ENCODE measurements at places on chromosomes 12 and 14.

DNA sequence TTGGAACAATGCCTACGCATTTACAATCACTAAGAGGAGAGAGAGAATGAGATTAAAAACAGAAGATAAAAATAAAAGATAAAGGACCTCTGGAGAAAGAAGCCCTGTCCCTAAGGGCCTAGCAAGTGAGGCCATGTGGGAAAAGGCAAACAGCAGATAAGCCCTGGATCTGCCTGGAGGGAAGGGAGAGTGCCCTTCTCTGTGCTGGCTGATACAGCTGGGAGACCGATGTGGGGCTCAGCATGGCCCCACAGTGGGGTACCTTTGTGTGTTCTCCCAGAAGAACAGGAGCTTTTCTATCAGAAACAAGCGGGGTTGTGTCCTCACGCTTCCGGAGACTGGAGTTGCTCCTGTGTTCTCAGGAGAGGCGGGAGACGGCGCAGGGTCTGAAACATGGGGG, 59.9 kb downstream of the TMCC3 start:
- no peak for DNase-seq

- no peak for DNase-seq
Observed at GRCh38 chr14:68686724-68687123, 106.1 kb downstream of the ZFP36L1 start.

GRCh38 chr14:98099527-98099926, 1172.5 kb downstream of the BCL11B start:
- DNase-seq = no peak

DNA sequence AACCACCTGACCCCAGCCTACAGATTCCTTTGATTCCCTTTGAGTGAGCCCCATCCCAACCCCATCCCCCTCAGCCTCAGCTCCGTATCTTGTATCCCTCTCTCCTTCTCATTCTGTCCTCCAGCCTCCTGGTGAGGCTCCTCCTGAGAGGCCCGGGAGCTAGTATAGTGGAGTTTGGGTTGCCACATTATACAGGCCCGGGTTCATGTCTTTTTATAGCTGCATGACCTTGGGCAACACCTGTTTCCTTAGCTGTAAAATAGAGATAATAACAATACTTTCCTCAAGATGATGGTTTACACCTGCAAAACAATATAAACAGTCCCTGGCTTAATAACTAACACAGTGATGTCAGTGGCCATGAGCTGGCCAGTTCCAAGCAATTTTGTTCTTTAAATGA, 89.8 kb downstream of the STAB2 start:
- DNase-seq = no peak

DNA sequence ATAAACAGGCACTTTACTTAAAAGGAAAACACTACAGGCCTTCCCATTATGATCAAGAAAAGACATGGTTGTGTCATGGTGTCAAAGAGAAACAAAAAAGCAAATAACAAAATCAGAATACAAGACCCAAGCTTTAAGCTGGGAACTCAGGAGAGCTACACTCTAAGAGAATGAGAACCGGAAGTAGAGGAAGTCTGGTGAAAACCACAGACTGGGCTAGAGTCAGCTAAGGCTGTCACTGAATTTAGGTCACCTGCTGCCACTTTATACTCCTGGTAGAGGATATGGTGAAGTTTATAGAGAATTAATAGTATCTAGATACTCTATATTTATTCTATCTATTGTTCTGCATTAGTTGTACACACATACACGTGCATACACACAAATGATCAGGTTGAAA, 971.7 kb downstream of the FLRT2 start:
- DNase-seq = no peak

- DNase-seq = no peak
Observed at GRCh38 chr14:98226411-98226810, 1045.6 kb downstream of the BCL11B start.

GRCh38 chr12:89369166-89369565, 16.9 kb upstream of the DUSP6 start:
- no peak for DNase-seq

- no peak for DNase-seq
Observed at GRCh38 chr12:131615326-131616042, 95.4 kb upstream of the SFSWAP start.

- DNase-seq = peak; percentile 17
Observed at GRCh38 chr14:65361920-65362319, 50.6 kb upstream of the FUT8 start.

DNA sequence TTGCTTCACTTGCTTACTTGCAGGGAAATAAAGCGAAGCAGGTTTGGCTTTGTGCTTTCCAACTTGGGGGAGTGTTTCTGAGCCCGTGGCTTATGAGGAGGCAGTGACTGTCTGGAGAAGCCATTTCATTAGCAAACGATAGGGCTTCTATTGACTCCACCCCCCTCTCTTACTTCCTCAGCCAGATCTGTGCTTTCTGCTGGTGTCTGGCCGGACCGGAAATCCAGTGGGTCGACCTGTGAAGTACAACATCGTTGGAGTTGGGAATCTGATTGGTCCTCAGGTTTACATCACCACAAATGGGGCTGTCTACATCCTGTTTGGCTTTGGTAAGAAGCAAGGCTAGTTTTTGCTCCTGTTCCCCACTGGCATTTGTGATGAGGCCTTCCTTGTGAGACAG, 22.3 kb downstream of the FAM234B start:
- DNase-seq = no peak

GRCh38 chr14:22131749-22132476, 457.1 kb downstream of the DAD1 start:
- DNase-seq = peak; percentile 37

DNA sequence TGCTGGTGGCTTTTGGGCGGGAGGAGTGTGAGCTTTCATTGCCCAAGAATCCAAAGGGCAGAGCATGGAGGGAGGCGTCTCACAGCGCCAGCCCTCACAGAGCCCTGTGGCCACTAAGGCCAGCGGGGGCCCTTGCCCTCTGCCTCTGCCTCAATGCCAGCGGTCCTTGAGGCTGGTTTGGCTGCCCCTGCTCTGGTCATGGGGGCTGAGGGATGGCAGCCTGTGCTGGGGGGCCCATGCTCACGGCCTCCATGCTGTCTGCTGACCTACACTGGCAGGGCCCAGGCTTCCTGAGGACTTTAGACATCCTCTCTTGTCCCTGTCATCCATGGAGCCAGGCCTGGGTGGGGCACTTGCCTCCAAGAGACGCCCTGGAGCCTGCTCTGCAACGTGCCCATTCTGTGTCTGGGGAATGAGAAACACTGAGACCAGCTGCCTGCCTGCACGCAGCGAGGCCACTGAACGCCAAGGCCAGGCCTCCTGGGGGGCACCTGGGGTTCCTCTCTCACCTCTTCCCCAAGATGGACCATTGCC, 143.4 kb downstream of the KIF26A start:
- DNase-seq = no peak

DNA sequence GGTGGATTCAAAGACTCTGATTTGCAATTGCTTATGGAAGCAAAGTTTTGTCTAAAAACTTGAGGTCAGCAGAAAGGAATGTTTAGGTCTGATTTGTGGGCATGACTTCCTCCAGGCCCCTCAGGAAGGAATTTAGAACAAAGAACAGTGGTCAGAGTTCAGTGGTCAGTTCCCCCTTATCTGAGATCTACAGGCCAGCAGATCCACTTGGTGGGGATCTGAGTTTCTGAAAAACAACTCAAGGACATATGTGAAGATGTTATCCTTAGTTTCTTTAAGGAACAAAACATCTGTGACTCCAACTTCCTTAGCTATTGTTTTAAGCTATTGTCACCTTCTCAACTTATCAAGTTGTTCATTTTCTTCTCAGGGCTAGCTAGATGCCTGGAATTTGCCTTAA, 28.0 kb upstream of the NAA30 start:
- DNase-seq = peak; percentile 45

- DNase-seq = no peak
Observed at GRCh38 chr12:24860546-24860945, 88.4 kb downstream of the BCAT1 start.

- DNase-seq = no peak
Observed at GRCh38 chr12:24139035-24139434, 189.6 kb upstream of the SOX5 start.

GRCh38 chr12:109726511-109727038, 12.9 kb downstream of the FAM222A start:
- DNase-seq = no peak

DNA sequence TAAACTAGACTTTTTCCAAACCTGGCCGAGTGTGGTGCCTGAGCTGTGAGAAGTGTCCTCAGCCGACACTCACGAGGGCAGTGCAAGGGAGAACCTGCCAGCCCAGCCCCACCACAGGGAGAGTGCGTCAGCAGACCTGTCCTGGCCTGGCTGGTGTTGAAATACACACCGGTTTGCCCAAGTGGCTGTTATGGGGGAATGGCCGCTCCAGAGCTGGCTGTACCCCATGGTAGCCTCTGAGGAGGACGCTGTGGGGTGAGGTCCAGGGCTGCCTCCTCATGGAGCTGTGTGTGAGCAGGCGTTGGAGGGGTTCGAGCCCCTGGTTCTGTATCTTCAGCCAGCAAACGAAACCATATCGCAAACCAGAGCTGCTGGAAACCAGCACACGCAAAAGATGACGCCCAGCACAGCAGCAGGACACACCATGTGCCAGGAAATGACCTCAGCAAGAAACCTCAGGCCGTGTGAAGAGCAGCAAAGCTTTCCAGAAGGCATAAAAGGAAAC, 9.4 kb downstream of the ANKRD9 start:
- DNase-seq = no peak

Data from PC-3 (cell line).